ENCODE measurements at places on chromosomes 2 and 18.

GRCh38 chr2:60488291-60488690, 65.2 kb downstream of the BCL11A start:
- DNase-seq = no peak

DNA sequence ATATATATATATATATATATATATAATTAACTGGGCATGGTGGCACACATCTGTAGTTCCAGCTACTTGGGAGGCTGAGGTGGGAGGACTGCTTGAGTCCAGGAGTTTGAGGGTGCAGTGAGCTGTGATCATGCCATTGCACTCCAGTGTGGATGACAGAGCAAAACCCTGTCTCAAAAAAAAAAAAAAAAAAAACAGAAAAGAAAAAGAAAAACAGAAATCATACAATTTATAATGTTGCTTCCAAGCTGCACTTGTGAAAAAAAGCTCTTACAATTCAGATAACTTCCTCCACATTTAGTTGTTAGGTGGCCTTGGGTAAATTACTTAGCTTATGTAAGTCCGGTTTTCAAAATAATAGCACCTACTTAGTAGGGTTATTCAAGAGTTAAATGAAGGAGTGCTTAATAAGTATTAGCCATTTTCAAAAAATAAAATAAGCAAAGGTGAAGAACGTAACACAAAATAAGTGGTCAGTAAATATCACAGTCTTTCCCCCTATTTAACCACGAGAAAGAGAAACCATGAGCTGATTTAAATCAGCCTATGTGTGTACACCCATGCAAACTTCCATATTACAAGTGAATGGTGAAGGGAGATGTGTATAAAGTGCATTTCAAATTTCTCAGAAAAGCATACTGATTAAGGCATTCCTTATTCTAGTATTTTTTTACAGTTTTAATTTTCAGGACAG, 2.3 kb downstream of the WIPF1 start:
- no peak for DNase-seq

- peak; percentile 61 for DNase-seq
Measured at GRCh38 chr2:112962308-112963175, 15.3 kb upstream of the IL36G start.

GRCh38 chr2:63840081-63840784, 1.5 kb upstream of the UGP2 start:
- peak; percentile 54 for DNase-seq

GRCh38 chr2:70354264-70354949, 52.5 kb upstream of the FAM136A start:
- no peak for DNase-seq

GRCh38 chr18:10776493-10776892, 250.7 kb downstream of the NAPG start:
- DNase-seq = no peak

- peak; percentile 24 for DNase-seq
Measured at GRCh38 chr18:8056723-8057122, 489.6 kb downstream of the PTPRM start.

DNA sequence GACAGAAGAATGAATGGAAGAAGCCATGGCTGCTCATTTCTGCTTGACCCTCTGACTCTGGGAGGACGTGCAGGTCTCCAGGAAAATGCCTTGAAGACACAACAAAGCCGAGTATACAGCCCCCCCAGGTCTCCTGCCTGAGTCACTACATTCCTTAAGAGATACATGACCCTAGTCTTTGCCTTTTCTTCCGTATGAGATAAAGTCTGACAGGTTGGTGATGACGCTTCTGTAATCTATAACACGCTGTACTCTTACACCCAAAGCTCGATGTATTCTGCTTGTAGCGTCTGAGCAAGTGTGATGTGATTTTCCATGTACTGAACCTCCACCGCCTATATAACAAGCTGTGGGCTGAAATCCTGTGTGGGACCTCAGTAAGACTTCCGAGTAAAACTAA, 77.3 kb downstream of the KCTD1 start:
- peak; percentile 49 for DNase-seq

DNA sequence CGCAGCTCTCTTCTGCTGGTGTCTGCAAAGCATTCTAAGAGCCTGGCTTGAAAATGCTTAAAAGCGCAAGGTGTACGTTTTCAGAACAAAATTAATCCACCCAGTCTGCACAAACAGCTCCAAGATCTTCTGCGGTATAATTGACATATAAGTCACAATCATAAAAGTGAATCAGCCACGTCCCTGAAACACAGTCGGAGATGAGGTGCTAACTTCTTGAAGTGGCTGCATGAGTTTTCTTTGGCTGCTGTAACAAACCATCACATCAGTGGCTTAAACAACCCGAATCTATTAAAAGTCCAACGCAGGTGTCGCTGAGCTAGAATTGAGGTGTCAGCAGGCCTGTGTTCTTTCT, 32.6 kb downstream of the ARL4C start:
- DNase-seq = no peak

- DNase-seq = no peak
Measured at GRCh38 chr2:172409042-172409441, 18.3 kb upstream of the ITGA6 start.

DNA sequence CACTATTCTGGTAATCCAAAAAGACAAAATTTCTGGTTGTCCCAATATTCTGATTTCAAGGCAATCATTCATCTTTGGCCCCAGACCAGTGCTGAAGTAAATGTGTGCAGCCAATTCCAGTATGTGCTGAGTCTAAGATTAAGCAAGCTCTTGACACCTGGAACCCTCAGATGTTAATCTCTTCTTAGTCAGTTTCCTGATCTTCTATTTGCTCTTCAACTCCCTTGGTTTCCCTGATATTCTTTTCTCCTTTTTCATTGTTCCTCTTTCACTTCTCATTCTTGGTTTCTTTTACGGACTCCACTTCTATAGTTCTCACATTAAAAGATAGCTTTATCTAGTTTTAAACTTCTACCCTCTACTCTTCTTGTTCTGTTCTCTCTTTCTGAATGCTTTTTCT, 445.7 kb upstream of the FANCL start:
- DNase-seq = no peak

DNA sequence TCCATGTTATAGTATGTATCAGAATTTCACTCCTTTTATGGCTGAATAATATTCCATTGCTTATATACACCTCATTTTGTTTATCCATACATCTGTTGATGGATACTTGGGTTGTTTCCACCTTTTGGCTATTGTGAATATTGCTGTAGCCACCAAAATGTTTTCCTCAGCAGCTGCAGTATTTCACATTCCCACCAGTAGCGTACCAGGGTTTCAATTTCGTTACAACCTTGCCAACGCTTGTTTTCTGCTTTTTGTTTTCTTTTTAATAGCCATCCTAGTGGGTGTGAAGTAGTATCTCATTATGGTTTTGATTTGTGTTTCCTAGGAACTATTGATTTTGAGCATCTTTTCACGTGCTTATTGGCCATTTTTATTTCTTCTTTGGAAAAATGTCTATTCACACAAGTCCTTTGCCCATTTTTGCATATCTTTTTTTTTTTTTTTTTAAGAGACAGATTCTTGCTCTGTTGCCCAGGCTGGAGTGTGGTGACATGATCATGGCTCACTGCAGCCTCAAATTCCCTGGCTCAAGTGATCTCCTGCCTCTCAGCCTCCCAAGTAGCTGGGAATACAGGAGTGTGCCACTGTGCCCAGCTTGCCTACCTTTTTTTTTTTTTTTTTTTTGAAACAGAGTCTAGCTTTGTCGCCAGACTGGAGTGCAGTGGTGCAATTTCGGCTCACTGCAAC, 14.2 kb downstream of the UBXN2A start:
- no peak for DNase-seq

Measured in DMS53 (cell line).